ENCODE measurements at places on chromosomes 7 and 10.

DNA sequence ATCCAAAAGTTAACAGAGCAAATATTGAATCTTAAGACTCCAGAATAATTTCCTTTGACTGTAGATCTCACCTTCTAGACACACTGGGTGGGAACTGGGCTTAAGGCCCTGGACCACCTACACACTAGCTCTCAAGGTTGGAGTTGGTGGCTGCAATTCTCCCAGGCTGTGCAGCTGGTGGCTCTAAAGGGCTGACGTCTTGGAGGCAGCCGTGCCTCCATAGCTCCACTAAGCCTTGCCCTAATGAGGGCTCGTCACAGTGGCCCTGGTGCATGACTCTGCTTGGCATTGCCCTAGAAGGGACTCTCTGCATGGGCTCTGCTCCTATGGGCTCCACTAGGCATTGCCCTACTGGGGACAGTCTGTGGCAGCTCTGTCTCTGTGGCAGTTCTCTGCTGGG, 1005.2 kb downstream of the CCSER2 start:
- no peak for DNase-seq

DNA sequence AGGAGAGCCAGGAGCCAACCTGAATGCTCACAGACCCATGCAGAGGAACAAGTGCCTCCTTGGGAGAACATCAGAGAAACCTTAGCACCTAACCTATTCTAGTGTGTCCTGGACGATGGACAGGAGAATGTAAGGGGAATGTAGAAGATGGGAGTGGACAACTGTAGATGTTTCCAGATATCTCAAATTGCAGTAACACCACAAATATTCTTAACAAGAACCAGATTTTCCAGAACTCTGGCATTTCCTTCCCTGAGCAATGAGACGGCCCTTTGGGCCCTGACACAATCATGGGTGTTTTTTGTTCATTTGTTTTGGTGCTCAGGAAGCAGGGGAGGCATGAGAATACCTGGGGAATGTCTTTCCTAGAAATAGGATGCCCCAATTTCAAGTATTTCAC, 196.1 kb upstream of the PRSS1 start:
- no peak for DNase-seq

DNA sequence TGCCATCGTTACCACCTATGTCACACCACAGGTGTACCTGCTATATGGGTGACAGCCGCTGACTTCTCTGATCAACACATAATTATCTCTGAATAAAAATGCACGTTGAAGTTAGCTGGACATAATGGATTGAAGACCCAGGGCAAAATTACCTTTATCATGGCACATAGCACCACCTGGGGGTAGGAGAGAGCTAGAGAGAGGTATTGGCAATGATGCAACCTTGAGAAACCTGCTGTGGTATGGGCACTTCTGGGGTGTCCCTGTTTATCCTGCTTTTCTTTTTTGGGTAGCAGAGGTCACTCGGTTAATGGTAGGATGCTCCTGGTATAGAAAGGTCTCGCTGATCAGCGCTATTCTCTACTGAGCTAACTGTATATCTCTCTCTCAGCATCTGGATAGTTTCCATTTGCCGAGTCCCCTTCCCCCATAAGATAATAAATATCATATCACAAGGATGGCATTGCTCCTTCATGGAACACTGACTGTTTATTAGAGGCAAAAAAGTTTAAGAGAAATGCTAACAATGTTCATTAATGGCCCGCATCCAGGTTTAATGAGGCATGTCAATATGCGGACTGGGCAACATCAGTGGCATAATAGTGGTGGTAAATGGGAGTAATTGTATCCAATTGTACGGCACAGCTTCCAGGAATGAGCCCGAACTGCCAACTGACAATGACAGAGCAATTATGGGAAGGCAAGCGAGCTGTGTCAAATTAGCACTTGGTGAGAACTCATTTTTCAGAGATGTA, 323.1 kb downstream of the TFEC start:
- no peak for DNase-seq

GRCh38 chr7:134415700-134416099, 43.2 kb downstream of the AKR1B1 start:
- no peak for DNase-seq

GRCh38 chr10:17217631-17218232, 10.3 kb upstream of the VIM start:
- DNase-seq, result no peak

- no peak for DNase-seq
Measured at GRCh38 chr10:114507449-114507848, 103.1 kb upstream of the AFAP1L2 start.

GRCh38 chr10:51389415-51390321, 309.7 kb downstream of the CSTF2T start:
- peak; percentile 17 for DNase-seq

GRCh38 chr7:136807598-136807997, 60.9 kb upstream of the CHRM2 start:
- no peak for DNase-seq

- DNase-seq, result no peak
Measured at GRCh38 chr7:146713205-146713604, 596.6 kb downstream of the CNTNAP2 start.

GRCh38 chr7:14195079-14195478, 205.6 kb upstream of the ETV1 start:
- no peak for DNase-seq

GRCh38 chr7:102291056-102291915, 4.6 kb downstream of the SH2B2 start:
- DNase-seq, result no peak

- DNase-seq, result no peak
Measured at GRCh38 chr7:3029138-3029537, 14.5 kb downstream of the CARD11 start.
